Omental fat pad (tissue), 4 donors: ENCODE measurements at places on chromosomes 2 and 18.

DNA sequence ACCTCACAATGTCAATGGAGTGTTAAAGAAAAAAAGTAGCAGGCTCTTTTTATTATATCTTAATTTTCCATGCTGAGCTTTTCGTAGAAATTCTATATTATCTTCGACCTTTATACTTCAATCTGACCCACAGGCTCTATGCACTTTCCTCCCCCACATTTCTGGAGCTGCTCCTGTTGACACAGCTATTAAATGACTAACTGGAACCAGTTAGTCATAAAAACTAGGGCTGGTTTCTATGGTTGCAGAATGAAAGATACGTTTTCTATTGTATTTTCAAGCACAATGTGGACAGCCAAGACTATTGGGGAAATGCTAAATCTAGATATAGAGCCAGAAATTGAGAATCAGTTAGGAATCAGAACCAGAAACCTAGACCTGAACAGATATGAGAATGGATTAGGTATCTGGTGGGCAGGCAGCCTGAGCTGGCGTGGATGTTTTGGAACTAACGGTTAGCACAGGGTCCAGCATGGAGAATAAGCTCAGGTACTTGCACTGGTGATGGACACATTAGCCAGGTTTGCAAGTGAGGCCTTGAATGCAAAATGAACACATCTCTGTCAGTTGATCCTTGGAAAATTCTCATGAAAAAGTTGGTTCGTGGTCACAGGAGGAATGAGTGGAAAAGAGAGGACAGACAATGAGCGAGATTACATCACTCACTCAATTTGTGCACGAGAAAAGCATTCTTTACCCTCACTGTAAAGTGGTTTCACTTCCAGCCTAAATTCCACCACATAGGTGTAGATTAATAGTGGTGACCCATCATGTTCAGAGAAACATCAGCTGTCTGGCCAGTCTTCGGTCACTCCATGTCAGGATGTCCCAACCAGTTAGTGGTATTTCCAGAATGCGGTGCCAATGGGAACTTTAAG lies 144.6 kb upstream of the EPHA4 start:
- DNase-seq, result no peak

DNA sequence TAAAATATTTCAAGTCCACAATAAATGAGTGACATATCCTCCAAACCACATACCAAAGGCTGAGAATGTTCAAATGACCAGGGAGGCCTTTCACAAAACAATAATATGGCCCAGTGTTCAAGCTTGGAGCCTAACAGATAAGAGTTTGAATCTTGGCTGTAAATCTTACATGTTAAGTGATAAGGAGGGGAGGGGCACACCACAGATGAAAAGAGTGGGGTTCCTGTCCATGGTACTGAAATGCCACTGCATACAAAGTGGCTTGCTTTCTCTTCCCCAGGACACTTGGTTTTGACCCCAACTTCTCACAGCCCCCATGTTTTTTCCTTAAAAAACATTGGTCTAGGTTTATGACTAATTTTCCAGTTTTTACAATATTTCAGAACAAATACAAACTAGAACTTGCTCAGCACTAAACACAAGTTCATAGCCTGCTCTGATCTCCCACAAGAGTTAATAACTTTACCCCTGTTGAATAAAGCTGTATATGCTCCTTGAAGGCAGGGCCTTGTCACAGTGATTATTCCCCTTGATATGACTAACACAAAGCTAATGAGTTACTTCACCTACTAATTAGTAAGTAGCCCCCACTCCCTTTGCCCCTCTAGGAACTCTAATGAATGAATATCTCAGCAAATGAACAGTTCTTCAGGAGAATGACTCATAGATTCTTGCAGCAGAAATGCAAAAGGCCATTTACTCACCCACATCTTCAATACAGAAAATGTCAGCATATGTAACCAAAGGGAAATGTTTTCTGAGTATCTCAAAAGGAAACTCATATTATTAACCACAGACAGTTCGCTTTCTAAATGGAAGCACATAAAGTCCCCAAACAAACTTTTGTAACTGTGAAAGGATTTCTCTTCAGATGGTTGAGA lies 142.2 kb downstream of the SATB2 start:
- DNase-seq, result no peak

GRCh38 chr2:205540036-205540435 lies 142.3 kb upstream of the NRP2 start:
- DNase-seq, result no peak

GRCh38 chr18:59767732-59768131 lies 70.5 kb upstream of the CCBE1 start:
- no peak for DNase-seq

DNA sequence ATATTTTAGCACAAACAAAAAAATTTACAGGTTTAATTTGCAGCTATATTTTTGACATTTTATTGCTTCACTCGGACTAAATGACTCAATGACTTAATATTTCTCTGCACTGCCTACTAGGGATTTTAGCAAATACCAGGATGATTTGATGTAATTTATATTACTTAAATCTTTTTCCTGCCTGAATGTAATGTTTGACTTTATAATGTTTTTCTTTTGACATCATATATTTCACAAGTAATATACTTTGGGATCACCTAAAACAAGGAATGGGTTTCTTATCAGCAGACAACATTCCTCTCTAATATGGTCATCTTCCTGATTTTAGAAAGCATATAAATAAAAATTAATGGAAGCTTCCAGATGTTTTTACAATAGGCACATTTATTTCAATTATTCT lies 253.2 kb upstream of the EPC2 start:
- no peak for DNase-seq

- DNase-seq, result no peak
These were observed 41.5 kb upstream of the MC4R start for GRCh38 chr18:60413944-60414547.

DNA sequence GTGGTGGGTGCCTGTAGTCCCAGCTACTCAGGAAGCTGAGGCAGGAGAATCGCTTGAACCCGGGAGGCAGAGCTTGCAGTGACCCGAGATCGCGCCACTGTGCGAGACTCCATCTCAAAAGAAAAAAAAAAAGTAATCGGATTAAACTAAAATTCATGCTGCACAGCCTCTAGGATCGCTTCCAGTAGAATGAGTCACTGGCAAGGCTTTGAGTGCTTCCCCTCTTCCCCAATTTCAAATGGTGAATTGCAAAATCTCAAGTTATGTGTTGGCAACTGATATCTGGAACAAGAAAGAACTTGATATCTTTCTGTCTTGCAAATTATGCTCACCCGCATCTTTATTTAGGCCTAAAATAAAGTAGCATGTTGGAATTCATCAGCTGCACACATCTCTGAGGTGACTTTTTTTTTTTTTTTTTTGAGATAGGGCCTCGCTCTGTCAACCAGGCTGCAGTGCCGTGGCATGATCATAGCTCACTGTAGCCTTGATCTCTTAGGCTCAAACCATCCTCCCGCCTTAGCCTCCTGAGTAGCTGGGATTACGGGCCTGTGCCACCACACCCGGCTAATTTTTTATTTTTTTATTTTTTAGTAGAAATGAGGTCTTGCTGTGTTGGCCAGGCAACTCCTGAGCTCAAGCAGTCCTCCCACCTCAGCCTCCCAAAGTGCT lies 12.7 kb downstream of the TTC39C start:
- no peak for DNase-seq

DNA sequence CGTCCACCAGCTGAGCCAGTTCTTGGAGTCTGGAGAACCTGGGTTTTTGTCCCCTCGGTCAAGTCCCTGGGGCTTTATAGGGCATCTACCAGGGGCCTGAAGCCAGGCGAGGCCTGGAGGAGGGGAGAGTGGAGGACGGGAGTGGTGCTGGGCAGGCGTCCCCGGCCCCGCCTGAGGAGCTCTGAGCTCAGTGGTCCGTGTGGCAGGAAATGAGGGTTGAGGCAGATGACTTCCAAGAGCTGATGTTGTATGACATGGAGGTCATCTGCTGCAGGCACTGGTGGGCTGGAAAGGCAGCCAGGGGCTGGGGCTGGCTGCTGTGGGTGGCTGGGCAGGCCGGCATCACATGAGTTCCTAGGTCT lies 118.5 kb upstream of the HS6ST1 start:
- no peak for DNase-seq

DNA sequence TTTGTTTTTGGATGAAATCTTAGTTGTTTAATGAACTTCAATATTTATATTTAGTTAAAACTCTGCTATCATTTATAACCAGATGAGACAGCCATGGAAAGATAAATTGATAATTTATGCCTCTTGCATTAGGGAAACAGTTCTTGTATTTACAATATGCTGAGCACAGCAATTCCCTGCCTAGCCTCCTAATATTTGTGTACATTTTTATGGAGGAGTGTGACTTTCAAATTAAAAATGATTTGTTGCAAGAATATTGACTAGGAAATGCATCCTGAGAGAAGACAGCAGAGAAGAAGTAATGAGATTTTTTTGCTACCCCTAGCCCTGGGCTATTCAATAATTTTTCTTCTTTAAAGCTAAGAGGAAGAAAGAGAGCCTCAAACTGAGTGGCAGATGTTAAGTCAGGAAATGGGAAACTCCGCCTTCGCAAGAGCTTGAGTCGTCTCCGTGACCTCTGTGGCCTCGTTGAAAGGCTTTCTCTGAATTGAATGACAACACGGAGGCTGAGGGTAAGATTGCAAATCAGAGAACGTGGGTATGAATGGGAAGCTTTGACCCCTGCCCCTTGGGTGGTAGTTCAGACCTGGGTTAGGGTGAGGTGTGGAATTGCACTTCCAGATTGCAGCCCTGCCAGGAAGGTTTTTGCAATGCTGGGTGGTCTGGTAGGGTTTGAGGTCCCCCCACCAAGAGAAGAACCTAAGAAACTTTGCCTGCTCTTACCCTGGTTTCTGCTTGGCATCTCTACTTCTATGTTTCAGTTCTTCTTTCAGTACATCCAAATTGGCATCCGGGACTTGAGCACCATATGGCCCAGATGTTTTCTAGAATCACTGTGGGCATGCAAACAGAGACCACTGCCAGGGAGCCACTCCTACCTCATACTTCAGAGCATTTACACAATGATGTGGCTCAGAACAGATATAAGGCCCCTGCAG lies 210.3 kb upstream of the RBMS1 start:
- DNase-seq, result no peak

DNA sequence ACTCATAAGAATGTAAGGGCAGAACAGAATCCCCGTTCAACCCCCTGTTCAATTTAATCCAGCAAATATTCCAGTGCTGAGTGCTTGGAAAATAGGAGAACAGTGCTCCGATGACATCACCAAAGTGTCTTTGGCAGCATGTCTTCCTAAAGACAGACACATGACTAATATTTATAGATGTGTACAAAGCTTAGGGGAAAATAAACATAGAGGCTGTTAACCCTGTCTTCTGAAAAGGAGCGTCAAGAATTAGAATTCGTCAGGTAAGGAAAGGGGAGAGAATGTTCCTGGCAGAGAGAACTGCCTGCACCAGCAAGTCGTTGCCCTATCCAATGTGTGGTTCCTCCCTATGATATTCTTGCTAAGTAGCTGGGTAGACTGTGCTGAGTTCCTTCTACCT lies 72.7 kb downstream of the PLB1 start:
- no peak for DNase-seq

- no peak for DNase-seq
These were observed 487.5 kb downstream of the IRS1 start for GRCh38 chr2:226312155-226312554.

DNA sequence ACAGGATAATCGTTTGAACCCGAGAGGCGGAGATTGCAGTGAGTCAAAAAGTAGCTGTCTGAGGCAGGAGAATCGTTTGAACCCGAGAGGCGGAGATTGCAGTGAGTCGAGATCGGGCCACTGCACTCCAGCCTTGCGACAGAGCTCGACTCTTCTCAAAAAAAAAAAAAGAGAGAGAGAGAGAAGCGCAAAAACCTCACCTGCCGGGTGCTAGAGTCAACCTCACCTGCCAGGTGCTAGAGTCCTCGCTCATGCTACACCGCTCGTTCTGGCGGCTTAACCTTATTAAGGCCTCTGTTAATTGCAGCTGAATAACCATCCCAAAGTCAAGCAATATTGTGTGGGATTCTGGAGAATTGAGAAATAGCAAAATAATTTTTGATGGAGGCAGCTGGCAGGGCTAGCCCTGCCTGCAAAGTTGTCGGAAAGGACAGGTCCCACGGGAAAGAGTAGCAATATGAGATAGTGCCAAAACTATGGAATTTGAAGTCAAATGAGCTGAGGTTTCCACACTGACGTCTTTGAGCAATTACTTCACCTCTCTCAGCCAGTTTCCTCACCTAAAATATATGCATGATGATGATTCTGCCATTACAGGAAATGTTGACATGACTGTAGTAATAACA lies 644 bp upstream of the DYM start:
- DNase-seq, result no peak

DNA sequence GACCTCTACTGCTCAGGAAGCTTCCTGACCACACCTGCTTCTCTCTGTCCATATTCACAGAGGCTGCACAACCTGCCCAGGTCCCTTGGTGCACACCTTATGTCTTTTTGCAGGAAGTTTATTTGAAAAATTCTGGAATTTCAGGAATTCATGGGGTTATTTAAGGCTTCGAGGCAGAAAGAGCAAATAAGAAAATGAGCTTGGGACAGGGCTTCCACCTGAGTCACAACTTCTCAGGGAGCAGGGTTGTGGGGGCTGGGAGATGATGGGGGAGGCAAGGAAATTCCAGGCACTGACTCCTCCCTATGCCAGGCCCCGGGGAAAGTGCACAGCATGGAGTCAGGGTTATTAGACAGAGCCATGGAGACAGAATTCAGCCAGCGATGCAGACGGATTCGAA lies 57.7 kb downstream of the INHBB start:
- DNase-seq, result no peak

- DNase-seq, result no peak
These were observed 222.8 kb upstream of the HS6ST1 start for GRCh38 chr2:128541448-128541847.

- DNase-seq, result no peak
These were observed 269.1 kb downstream of the TMX3 start for GRCh38 chr18:68445668-68446426.

DNA sequence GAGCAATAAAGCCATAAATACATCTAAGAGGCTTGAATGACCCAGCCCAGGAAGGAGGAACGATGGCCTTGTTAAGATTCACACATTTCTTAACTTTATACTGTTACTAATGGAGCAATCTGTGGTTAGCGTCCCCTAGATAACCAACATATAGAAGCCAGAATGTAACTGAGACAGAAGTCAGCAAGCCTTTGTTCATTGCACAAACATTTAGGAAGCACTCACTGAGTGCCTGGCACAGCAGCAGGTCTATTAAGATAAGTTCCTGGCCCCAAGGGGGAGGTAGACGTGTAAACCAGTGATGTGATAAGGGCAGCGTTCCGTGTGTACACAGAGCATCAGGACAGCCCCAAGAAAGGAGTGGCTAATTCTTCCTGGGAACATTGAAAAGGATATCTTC lies 63.6 kb upstream of the ATL2 start:
- DNase-seq, result no peak

- no peak for DNase-seq
These were observed 58.0 kb upstream of the EDAR start for GRCh38 chr2:109046925-109047508.

GRCh38 chr2:42125841-42126594 lies 43.1 kb upstream of the EML4 start:
- no peak for DNase-seq

DNA sequence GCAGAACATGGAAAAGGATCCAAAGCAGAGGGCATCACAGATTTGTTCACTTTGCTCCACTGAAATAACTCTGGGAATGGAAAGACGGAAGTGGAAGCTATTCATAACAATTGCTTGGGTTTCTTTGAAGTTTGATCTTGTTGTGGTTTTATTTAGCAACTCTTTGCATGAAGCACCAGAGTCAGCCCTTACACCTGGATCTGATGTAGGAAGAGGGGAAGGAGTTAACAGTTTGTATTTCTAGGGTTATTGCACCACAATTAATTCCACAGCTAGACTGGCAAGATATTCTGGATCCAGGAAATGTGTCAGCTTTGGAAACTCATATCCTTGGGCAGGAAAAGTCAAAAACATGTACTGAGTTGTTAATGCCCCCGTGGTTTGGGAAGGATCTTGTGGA lies 1143.4 kb downstream of the CNTNAP5 start:
- no peak for DNase-seq

GRCh38 chr2:131056204-131056931 lies 36.9 kb downstream of the FAM168B start:
- no peak for DNase-seq
